CD4-positive, CD25-positive, alpha-beta regulatory T cell (primary cell): ENCODE measurements at places on chromosomes 11 and 22. TPM values are rescaled to one million over a fixed set of nuclear protein-coding genes. Genes with fewer than 3 reads are reported as not detected.

- H3K36me3 ChIP-seq, result no peaks in the 10 kb centered on the region
- no peak overlapping the region for H3K27ac ChIP-seq
- H3K4me3 ChIP-seq, result no peak overlapping the region
- no peak for DNase-seq
- no peaks in the 10 kb centered on the region for H3K4me1 ChIP-seq
- H3K27me3 ChIP-seq, result no peaks in the 10 kb centered on the region
These were observed 163.0 kb upstream of the SYT13 start for GRCh38 chr11:45449036-45449601.

DNA sequence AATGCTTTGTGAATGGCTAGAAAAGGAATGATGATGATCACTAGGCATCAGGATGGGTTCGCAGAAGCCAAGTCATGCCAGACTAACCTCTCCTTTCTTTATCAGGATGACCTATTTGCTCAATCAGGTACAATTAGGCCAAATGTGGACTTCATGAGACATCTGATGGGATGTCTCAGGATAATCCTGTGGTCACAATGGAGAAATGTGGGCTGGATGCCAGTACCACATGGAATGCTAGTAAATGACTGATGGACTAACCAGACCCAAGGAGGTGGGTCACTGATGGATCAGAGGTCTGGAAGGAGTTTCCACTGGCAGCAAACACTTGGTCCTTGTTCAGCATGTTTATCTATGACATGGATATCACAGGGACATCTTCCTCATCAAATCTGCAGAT, 94.8 kb upstream of the PHOX2A start:
- DNase-seq, result no peak
- H3K4me3 ChIP-seq, result no peak overlapping the region
- H3K4me1 ChIP-seq, result peaks cover 7% of the 10 kb centered on the region
- no peak overlapping the region for H3K27ac ChIP-seq
- no peaks in the 10 kb centered on the region for H3K36me3 ChIP-seq

The CD3E gene
- 585 TPM for total RNA-seq

The MAPK8IP2 gene
- total RNA-seq, result 0.30 TPM

- H3K27ac ChIP-seq, result no peak overlapping the region
- DNase-seq, result no peak
- no peaks in the 10 kb centered on the region for H3K36me3 ChIP-seq
- no peaks in the 10 kb centered on the region for H3K27me3 ChIP-seq
These were observed 583 bp upstream of the PKP3 start for GRCh38 chr11:393219-394033.

The CTTN gene
- 5.4 TPM for total RNA-seq

DNA sequence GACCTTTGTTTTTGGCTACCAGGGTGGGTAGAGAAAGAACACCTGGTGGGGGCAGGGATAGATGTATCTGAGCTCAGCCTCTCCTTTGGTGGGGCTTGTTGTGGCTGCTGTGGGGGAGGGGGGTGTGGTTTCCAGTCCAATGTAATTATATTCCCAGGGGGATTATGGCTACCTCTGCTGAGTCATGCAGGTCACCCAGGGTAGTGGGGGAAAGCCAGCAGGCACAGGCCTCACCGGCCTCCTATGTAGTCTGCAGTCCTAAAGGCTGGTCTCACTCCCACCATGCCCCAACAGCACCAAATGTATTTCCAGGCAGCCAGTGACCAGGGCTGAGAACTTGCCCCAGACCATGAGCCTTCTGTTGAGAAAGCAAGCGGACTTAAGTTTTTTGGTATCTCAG, 119.6 kb downstream of the DYNC2H1 start:
- H3K27me3 ChIP-seq, result no peaks in the 10 kb centered on the region
- no peaks in the 10 kb centered on the region for H3K36me3 ChIP-seq
- H3K27ac ChIP-seq, result no peak overlapping the region
- H3K4me1 ChIP-seq, result no peaks in the 10 kb centered on the region
- DNase-seq, result no peak
- H3K4me3 ChIP-seq, result no peak overlapping the region

The CNGA4 gene
- total RNA-seq, result 0.20 TPM

The UPK3A gene
- total RNA-seq, result not detected

GRCh38 chr11:67780056-67780455, 105.6 kb upstream of the ALDH3B2 start:
- H3K4me3 ChIP-seq, result no peak overlapping the region
- no peaks in the 10 kb centered on the region for H3K4me1 ChIP-seq
- H3K27ac ChIP-seq, result no peak overlapping the region
- no peaks in the 10 kb centered on the region for H3K27me3 ChIP-seq
- DNase-seq, result no peak

The TP53AIP1 gene
- total RNA-seq, result not detected

The AMBRA1 gene
- 61.0 TPM for total RNA-seq

- no peaks in the 10 kb centered on the region for H3K4me1 ChIP-seq
- no peak overlapping the region for H3K4me3 ChIP-seq
- H3K27ac ChIP-seq, result no peak overlapping the region
- no peaks in the 10 kb centered on the region for H3K36me3 ChIP-seq
- no peak for DNase-seq
These were observed 9.0 kb upstream of the KCNJ11 start for GRCh38 chr11:17397311-17398002.

The TSGA10IP gene
- total RNA-seq, result not detected

DNA sequence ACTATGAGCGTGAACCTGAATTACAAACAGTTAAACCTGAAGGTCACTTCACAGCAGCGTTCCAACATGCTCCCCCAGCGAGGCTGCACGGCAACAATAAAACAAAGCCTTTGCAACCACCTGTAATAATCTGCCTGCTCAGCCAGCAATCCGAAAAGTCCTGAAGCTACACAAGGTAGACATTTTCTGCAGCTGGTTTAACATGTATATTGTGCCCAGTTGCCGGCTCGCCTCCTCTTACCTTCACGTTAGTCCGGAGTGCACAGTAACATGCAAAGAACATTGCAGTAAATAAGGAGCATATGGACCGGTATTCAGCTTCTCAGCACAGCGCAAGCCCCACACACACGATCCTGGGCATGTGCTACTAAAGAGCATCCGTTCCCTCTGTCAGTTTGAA, 704.3 kb downstream of the DLG2 start:
- H3K36me3 ChIP-seq, result no peaks in the 10 kb centered on the region

The SCGB1D2 gene
- not detected for total RNA-seq

GRCh38 chr11:120827198-120827597, 196.7 kb upstream of the TBCEL start:
- no peak overlapping the region for H3K4me3 ChIP-seq
- no peak overlapping the region for H3K27ac ChIP-seq
- H3K36me3 ChIP-seq, result no peaks in the 10 kb centered on the region

GRCh38 chr22:17638182-17638431, 450 bp upstream of the BCL2L13 start:
- H3K4me3 ChIP-seq, result peak overlapping the region; percentile 99
- H3K27me3 ChIP-seq, result no peaks in the 10 kb centered on the region
- peak overlapping the region; percentile 97 for H3K27ac ChIP-seq
- no peak for DNase-seq
- H3K36me3 ChIP-seq, result no peaks in the 10 kb centered on the region

GRCh38 chr11:134597452-134597851, 185.4 kb upstream of the B3GAT1 start:
- peaks cover 10% of the 10 kb centered on the region for H3K27me3 ChIP-seq
- no peak overlapping the region for H3K27ac ChIP-seq
- no peaks in the 10 kb centered on the region for H3K36me3 ChIP-seq
- H3K4me1 ChIP-seq, result no peaks in the 10 kb centered on the region
- DNase-seq, result no peak
- no peak overlapping the region for H3K4me3 ChIP-seq

The SCUBE1 gene
- 0.74 TPM for total RNA-seq

The SOX10 gene
- total RNA-seq, result not detected

DNA sequence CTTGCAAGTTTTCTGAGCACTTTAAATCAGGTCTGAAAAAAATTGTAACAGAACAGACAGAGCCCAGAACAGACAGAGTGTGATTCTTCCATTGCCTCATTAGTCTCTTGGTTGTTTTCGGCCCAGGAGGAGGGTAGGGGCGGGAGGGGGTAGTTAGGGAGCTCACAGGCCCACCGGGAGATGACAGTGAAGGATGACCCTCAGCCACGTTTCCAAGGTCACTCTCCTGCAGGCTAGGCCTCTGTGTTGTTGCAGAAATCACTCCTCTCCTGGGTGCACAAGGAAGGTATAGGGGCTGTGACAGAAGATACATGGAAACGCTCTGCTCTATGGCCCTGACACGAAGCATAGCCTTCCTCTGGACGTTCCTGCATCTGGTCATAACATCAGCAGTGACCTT, 69.3 kb downstream of the ABTB2 start:
- DNase-seq, result no peak
- no peaks in the 10 kb centered on the region for H3K27me3 ChIP-seq
- H3K36me3 ChIP-seq, result no peaks in the 10 kb centered on the region
- H3K4me3 ChIP-seq, result no peak overlapping the region
- H3K4me1 ChIP-seq, result no peaks in the 10 kb centered on the region
- no peak overlapping the region for H3K27ac ChIP-seq

DNA sequence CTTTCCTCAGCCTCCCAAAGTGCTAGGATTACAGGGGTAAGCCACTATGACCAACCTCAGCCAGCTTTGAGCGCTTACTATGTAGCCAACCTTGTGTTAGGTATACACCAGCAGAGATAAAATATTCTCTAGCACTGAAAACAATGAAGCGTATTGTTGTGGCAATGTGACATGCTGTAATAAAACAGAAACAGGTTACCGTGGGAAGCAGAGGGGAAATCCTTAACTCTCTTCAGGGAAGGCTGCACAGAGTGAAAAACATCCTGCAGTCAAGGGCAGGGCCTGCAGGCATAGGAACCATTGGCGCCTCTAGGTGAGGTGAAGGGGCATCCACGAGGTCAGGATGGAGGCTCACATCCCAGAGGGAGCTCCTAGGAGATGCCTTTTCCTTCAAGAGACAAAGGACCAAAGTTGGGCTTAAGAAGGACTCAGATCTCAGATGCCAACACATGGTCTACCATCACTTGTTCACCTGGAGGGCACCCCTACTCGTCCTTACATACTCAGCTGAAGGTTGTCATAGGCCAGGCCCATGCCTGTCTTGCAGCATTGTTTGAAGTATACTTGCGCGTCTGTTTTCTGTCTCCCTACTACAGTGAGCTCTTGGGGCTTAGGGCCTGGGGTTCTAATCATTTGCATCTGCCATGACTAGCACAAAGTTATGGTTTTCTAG, 8.0 kb downstream of the POLD4 start:
- peak overlapping the region; percentile 23 for H3K4me3 ChIP-seq
- no peaks in the 10 kb centered on the region for H3K36me3 ChIP-seq
- peak overlapping the region; percentile 70 for H3K27ac ChIP-seq
- peaks cover 31% of the 10 kb centered on the region for H3K4me1 ChIP-seq
- H3K27me3 ChIP-seq, result no peaks in the 10 kb centered on the region
- DNase-seq, result no peak

GRCh38 chr11:28961726-28962125, 853.5 kb downstream of the METTL15 start:
- H3K27me3 ChIP-seq, result no peaks in the 10 kb centered on the region
- no peak for DNase-seq
- no peaks in the 10 kb centered on the region for H3K36me3 ChIP-seq
- no peak overlapping the region for H3K27ac ChIP-seq

The KCNA4 gene
- not detected for total RNA-seq

- no peak for DNase-seq
- no peaks in the 10 kb centered on the region for H3K36me3 ChIP-seq
- H3K27ac ChIP-seq, result no peak overlapping the region
- no peaks in the 10 kb centered on the region for H3K4me1 ChIP-seq
These were observed 51.9 kb upstream of the IGSF9B start for GRCh38 chr11:134008634-134009071.

The PRG3 gene
- not detected for total RNA-seq

- no peak overlapping the region for H3K27ac ChIP-seq
- H3K4me3 ChIP-seq, result no peak overlapping the region
- DNase-seq, result no peak
- no peaks in the 10 kb centered on the region for H3K4me1 ChIP-seq
- no peaks in the 10 kb centered on the region for H3K27me3 ChIP-seq
These were observed 73.6 kb downstream of the ALX4 start for GRCh38 chr11:44236296-44236695.

- H3K27me3 ChIP-seq, result peaks cover 7% of the 10 kb centered on the region
- DNase-seq, result no peak
- H3K4me1 ChIP-seq, result peaks cover 21% of the 10 kb centered on the region
- no peaks in the 10 kb centered on the region for H3K36me3 ChIP-seq
- H3K4me3 ChIP-seq, result peak overlapping the region; percentile 60
These were observed 870 bp upstream of the CTTN start for GRCh38 chr11:70397336-70397982.

GRCh38 chr11:64230985-64231365, 627 bp downstream of the DNAJC4 start:
- H3K27ac ChIP-seq, result peak overlapping the region; percentile 86
- no peak for DNase-seq
- no peaks in the 10 kb centered on the region for H3K36me3 ChIP-seq
- peaks cover 56% of the 10 kb centered on the region for H3K4me1 ChIP-seq

GRCh38 chr11:116543099-116543498, 229.7 kb downstream of the BUD13 start:
- no peak for DNase-seq
- no peaks in the 10 kb centered on the region for H3K36me3 ChIP-seq
- H3K27me3 ChIP-seq, result no peaks in the 10 kb centered on the region
- no peak overlapping the region for H3K4me3 ChIP-seq
- no peak overlapping the region for H3K27ac ChIP-seq
- H3K4me1 ChIP-seq, result no peaks in the 10 kb centered on the region

GRCh38 chr11:78030429-78031325, 7.6 kb upstream of the KCTD14 start:
- no peak overlapping the region for H3K27ac ChIP-seq
- H3K4me1 ChIP-seq, result no peaks in the 10 kb centered on the region
- DNase-seq, result no peak
- no peaks in the 10 kb centered on the region for H3K36me3 ChIP-seq
- H3K4me3 ChIP-seq, result no peak overlapping the region

DNA sequence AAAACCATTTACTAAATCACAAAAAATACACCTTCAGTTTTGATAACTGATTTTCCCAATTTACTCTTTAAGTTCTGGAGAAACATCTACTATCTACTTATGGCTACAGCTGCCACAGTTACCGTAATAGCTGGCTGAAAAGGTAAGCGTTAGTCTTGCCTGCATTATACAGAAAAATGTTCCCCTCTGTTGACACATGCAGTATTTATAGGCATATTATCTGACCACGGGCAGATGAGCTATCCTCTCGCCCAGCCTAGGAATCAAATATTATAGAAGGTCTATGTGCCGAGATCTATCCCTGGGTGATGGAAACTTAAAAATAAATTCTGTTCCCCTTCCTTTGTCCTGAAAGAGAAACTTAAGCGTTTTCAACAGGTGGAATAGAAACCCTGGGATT, 283.8 kb downstream of the CADM1 start:
- peaks cover 23% of the 10 kb centered on the region for H3K4me1 ChIP-seq
- H3K27ac ChIP-seq, result no peak overlapping the region
- no peaks in the 10 kb centered on the region for H3K36me3 ChIP-seq
- H3K4me3 ChIP-seq, result no peak overlapping the region
- H3K27me3 ChIP-seq, result peaks cover 2% of the 10 kb centered on the region
- no peak for DNase-seq

The GALNT18 gene
- total RNA-seq, result not detected

The OR52M1 gene
- not detected for total RNA-seq

GRCh38 chr11:111408789-111409727, 30.0 kb upstream of the POU2AF1 start:
- H3K4me3 ChIP-seq, result no peak overlapping the region
- H3K27ac ChIP-seq, result no peak overlapping the region
- DNase-seq, result no peak
- no peaks in the 10 kb centered on the region for H3K27me3 ChIP-seq

GRCh38 chr22:27474711-27475547, 326.6 kb downstream of the MN1 start:
- DNase-seq, result no peak
- no peaks in the 10 kb centered on the region for H3K4me1 ChIP-seq
- H3K4me3 ChIP-seq, result no peak overlapping the region
- no peak overlapping the region for H3K27ac ChIP-seq
- no peaks in the 10 kb centered on the region for H3K36me3 ChIP-seq
- no peaks in the 10 kb centered on the region for H3K27me3 ChIP-seq

The GDPD4 gene
- total RNA-seq, result not detected
